ENCODE measurements at places on chromosomes 7 and 10.

DNA sequence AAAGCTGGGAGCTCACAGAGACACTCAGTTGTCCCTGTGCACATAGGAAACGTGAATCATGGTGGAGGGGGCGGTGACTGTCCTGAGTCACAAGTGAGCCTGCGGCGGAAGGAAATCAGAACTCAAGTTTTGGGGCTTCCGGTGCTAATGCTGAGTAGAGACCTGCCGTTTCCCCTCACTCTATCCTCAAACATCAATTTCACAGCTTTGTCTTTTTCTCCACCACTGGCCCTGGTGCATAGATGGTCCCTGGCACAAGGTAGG, 21.9 kb downstream of the ADCYAP1R1 start:
- DNase-seq: no peak

DNA sequence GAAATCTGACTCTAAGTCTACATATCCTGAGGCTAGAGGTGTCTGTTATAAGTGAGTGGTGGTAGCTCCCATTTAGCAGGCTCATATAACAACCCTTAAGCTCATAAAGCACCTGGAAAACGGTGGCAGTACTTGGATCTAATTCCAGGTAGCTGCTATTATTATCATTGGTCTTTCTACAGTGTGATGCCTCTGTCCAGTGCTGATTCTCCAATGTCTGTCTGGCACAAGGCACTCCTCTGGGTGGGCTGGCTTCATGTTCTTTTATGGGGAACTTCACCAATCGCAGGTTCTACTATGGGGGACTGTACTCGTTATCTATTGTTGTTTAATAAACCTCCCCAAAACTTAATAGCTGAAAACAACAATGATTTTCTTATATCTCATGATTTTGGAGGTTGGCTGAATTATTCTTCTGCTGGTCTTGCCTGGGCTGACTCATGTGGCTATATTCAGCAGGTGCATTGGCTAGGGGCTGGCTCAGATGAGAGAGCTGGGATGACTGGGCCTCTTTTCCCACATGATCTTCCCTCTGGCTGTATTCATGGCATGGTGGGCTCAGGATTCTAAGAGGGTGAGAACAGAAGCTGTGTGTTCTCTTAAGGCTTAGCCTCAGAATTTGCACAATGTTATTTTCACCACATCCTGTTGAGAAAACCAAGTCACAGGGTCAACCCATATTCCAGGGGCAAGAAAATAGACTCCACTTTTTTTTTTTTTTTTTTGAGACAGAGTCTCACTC, 93.0 kb upstream of the PCGF5 start:
- no peak for DNase-seq

DNA sequence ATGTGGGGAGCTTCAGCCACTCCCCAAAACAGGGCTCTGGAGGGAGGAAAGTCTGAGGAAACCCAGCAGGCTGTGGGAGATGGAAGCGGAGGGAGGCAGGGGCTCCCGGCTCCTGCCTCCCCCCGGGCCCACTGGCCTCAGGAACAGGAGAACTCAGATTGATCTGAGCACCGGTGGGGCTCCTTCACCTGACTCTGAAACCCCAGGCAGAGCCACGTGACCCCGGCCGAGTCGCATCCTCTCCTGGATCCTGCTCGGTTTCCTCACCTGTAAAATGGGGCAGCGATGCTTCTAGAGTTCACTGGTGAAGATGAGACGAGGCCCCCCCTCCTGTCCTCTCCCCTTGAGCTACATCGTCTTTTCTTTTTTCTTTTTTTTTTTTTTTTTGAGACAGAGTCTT, 33.6 kb downstream of the TCERG1L start:
- DNase-seq: no peak

DNA sequence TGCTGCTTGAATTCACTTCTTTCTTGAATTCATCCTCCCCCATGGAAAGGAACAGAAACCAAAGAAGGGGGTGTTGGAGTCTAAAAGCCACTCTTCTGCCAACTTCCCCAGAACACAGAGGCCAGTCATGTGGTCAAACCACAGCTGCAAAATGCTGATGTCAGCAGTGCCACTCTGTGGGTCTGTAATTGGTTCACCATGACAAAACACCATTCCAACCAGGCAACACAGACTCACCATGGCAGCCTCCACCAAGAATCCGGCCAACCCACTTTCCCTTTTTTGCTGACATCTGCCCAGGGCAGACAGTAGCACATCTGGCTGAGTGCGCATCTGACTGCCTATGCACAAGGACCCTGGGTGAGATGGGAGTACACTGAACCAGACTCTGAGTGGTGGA, 16.8 kb downstream of the OSBPL3 start:
- no peak for DNase-seq

DNA sequence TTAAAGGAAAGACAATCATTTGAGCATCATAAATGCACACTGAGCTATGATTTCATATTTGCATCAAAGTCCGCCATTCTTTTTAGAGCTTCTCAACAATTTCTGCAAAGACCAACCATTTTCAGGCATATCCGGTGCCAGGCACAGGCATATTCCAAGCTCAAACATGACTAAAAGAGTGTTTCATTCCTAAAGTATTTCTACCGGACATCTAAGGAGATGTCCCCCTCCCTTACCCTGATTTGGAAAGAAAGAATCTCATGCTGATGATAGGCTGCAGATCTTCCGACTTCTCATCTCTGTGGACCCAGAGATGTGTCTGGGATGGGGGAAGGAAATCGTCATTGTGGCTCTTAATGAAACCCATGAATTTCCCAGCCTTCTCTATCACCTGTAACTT, 600.5 kb upstream of the MGMT start:
- no peak for DNase-seq

DNA sequence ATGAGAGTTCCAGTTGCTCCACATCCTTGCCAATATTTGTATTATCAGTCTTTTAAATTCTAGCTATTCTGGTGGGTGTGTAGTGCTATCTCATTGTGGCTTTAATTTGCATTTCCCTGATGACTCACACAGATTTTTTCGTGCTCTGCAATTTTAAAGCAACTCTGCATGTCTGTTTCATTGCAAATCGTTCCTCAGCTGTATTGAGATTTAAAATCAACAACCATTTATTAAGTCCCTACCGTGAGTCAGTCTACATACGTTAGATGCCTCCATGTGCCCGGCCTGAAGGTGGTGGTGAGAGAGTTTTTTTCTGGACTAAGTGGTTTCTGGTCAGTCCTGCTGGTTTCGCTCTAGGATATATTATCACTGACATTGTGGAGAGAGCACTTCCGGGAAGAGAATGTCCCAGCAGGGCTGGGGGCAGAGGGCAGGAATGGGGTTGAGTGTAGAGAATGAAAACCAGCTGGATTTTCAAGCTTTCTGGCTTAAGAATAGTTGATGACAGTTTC, 8.4 kb upstream of the HYCC1 start:
- DNase-seq: no peak

DNA sequence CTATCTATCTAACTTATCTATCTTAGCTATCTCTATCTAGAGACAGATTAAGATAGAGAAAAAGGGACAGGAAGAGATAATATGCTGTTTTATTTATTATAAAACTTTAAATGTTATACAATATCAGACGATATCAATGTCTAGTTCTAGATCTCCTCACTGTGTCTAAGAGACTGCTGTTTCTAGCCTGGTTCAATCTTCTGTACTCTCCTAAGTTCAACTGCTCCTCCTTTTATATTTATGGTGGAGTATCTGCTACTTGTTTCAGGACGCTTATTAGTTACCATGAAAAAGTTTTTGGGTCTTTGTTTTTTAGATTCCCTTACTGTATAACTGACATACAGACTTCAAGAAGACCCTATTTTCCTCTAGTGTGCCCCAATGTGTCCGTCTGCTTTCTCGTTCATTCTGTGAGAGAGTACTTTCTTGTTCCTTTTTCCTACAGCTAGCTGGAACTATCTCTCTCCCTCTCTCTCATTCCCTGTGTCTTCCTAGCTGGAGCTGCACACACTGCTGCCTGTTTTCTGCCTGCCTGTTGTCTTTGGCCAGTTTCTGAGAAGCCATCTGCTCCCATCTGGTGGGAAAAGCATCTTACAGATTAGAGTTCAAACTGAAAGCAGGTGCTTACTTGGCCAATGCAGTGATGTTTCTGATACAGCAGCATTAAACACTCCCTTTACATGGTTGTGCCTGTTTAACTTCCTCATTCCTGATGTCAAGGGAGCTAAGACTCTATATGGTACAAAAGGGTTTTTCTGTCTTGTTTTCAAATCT, 49.4 kb upstream of the ARL4A start:
- no peak for DNase-seq

Measured in activated T-helper 1 cell treated with anti-CD3 and anti-CD28 coated beads, Interleukin-12 subunit alpha, Interleukin-12 subunit beta, Interleukin-2, Interleukin-4 antibody, amounts not matched to agents 30 ng/mL and 10 ng/mL and 1 ng/mL, durations not matched to agents 14 hours and 24 hours and 36 hours (primary cell).